ENCODE measurements at places on chromosomes 2 and 18. TPM values are rescaled to one million over a fixed set of nuclear protein-coding genes. Genes with fewer than 3 reads are reported as not detected.

The CD28 gene
- not detected for total RNA-seq

The TRIM43 gene
- total RNA-seq: not detected

The OTX1 gene
- not detected for total RNA-seq

The ST6GAL2 gene
- 5.8 TPM for total RNA-seq

The C18orf54 gene
- not detected for total RNA-seq

The ACOXL gene
- 1.3 TPM for total RNA-seq

The COL4A3 gene
- 0.72 TPM for total RNA-seq

The AMER3 gene
- total RNA-seq: 0.55 TPM

The CHRNA1 gene
- not detected for total RNA-seq

The KIAA2012 gene
- total RNA-seq: not detected

The TIA1 gene
- total RNA-seq: 99.9 TPM

The CDH7 gene
- not detected for total RNA-seq

The HES6 gene
- total RNA-seq: 84.0 TPM

The DSC2 gene
- 10.4 TPM for total RNA-seq

The AQP4 gene
- 10.5 TPM for total RNA-seq

The SP9 gene
- not detected for total RNA-seq

The FAM161A gene
- 6.2 TPM for total RNA-seq

The CYP26B1 gene
- 0.45 TPM for total RNA-seq

The SLC9A2 gene
- total RNA-seq: 79.9 TPM

The CAPN14 gene
- not detected for total RNA-seq

The DOK6 gene
- not detected for total RNA-seq

The NEU4 gene
- total RNA-seq: not detected

The FMNL2 gene
- total RNA-seq: 100.0 TPM

The CFAP53 gene
- not detected for total RNA-seq

The UGT1A4 gene
- 1.2 TPM for total RNA-seq

The KCNS3 gene
- 150 TPM for total RNA-seq

The SOX11 gene
- not detected for total RNA-seq

The RESP18 gene
- not detected for total RNA-seq

The SPP2 gene
- 0.73 TPM for total RNA-seq

The TMEM247 gene
- total RNA-seq: not detected

The SERPINB3 gene
- total RNA-seq: 1.8 TPM

The DNPEP gene
- 147 TPM for total RNA-seq

The TMEM178A gene
- 1.2 TPM for total RNA-seq

The NEU2 gene
- not detected for total RNA-seq
